ENCODE measurements at places on chromosomes 11 and 22.

- no peak for DNase-seq
These were observed 610.7 kb downstream of the NTM start for GRCh38 chr11:131980888-131981668.

DNA sequence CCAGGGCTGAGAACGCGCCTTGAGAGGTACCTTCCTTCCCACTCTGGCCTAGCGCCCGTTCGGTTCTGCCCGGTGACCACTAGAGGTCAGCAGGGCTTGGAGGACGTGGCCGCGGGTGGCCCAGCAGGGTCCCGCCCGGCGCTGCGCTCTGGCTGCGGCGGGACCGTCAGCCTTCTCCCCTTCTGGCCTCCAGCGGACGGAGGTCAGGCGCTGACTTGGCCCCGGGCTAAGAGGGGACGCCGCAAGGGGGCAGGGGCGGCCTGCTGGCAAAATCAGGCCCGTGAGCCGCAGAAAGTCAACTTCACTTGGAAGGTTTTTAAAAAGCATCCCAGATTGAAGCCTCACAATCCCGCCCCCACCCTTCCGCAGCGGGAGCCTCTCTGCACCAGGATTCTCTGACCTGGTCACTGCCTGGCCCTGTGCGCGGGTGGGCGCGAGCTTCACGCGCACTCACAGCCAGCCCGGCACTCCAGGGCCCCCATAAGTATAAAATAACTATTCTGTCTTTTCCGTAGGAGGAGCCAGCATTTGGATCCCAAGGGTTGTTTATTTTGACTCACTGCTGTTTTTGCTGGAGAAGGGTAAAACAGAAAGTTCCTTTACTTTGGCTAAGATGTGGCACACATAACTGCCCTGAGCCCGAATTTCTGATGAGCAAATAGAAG is 23.2 kb upstream of the ZBTB16 start:
- peak; percentile 28 for DNase-seq

GRCh38 chr22:44500599-44500998 is 2.6 kb upstream of the RTL6 start:
- DNase-seq: no peak

DNA sequence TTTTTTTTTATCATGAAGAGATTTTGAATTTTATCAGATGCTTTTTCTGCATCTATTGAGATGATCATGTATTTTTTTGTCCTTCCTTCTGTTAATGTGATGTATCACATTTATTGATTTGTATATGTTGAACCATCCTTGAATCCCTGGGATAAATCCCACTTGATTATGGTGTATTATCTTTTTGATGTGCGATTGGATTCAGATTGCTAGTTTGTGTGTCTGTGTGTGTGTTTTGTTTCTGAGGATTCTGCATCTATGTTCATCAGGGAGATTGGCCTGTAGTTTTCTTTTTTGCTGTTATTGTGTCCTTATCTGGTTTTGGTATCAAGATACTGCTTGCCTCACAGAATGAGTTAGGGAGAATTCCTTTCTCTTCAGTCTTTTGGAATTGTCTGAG is 52.6 kb downstream of the KCNQ1OT1 start:
- DNase-seq: no peak

- DNase-seq: no peak
These were observed 8.3 kb upstream of the MIEF1 start for GRCh38 chr22:39493759-39494158.

DNA sequence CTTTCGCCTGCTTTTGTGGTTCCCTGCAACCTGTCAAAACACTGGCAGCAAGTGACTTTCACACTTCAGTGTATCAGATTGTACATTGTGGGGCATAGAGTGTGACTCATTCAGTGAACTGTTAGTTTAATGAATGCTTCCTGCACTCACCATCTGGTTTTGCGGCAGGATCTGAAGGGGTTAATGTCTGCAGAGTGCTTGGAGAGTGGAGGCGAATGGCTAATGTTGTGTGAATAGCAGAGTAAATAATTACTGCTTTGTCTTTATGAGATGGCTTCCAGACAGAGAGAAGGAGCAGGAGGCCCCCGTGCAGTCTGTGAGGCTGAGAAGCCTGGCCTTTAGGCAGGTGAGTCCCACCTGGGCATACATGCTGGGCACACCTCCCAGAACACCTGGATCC is 454.3 kb upstream of the KIRREL3 start:
- DNase-seq: no peak

All from T-helper 17 cell (primary cell).